ENCODE measurements at places on chromosomes 5 and 9.

DNA sequence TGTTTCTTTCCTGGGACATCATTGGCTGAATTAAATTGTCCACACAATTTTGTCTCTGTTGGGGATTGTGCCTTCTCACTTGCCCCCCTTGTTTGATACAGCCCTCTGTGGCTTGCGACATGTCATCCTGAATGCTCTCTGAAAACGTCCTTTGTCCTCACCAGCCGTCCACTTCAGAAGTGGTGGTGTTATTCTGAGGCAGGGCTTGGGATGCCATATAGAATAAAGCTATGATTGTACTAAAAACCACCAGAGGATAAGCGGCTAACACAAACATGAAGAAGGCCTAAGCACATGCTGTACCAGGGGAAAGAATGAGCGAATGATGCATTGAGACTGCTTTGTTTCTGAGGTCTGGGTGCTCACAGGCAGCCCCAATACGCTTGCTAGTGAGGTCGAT is 3.5 kb upstream of the SNX30 start:
- DNase-seq: no peak

- no peak for DNase-seq
These were observed 140.8 kb upstream of the LMX1B start for GRCh38 chr9:126472948-126473298.

DNA sequence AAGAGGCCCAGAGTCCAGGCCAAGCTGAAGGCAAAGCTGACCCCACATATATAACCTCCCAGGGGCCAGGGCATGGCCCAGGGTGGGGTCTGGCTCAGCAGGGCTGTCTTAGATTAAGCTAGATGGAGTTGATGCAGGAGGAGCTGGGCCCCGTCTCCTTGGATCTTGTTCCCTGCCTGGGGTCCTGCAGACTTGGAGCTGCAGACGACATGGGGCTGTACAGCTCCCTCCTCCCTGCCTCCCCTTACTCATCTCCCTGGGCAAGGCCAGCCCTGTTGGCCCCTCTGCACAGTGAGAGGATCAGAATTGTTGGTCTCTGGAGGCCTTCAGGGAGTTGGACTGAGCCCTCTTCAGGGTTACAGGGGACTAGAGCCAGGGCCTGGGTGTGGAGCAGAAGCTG is 134.9 kb downstream of the RGS3 start:
- no peak for DNase-seq

- no peak for DNase-seq
These were observed 7.3 kb downstream of the FOXI1 start for GRCh38 chr5:170112876-170113521.

DNA sequence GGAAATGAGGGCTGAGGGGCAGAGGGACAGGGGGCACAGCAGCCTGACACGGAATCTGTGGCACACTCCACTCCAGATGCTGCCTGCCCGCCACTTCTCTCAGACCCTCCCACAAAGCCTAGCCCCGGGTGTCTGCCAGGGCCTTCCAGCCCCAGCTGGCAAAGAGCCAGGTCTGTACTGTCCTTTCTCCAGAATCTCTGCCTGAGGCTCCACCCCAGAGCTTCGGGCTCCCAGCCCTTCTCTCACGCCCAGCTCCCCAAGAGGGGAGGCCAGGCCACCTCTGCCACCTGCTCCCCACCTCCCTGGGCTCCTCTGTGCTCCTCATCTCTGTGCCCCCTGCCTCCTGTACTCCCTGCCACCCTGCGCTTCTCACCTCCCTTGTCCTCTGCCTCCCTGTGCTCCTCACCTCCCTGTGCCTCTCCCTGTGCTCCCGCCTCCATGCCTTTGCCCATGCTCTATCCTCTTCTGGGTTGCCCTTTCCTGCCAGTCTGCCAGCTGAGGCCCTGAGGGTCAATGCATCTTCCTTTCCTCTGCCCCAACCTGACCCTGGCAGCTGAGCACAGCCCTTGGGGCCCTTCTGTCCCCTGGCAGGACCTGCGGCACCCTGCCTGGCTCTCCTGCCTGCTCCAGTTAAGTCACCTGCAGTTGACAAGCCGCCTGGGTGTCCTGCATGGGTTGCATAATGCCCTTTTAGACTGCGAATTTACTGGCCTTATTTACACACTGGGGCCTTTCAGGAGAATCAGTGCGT is 36.4 kb downstream of the RASGEF1C start:
- no peak for DNase-seq

DNA sequence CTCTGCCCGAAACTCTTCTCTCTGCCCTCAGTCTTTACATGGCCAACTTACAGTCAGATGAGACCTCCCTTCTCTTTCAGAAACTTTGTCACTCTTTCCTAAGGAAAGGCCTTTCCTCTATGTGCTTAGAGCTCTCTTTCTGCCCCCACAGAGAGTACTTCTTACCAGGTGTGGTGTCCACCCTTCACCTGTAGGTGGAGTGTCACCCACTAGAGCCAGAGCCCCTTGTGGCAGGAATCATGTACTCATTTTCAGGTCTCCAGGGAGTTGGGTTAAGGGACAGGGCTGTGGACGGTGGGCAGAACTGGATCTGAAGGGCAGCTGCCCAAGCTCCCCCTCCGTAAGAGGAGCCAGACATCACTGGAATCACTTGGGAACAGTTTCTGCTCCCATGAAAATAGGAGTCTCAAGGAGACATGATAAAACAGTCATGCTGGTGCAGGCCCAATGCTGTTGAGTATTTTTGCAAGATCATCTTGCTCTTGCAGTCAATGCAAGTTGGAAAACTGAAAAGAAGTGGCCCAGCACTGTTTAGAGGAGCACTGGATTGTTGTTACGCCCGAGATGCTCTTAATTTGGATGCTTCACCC is 436.7 kb downstream of the ZSWIM6 start:
- DNase-seq: no peak

- no peak for DNase-seq
These were observed 19.9 kb downstream of the ERBIN start for GRCh38 chr5:65946198-65946745.

GRCh38 chr5:148953711-148954110 is 109.2 kb downstream of the SH3TC2 start:
- no peak for DNase-seq

- no peak for DNase-seq
These were observed 22.3 kb downstream of the WWC1 start for GRCh38 chr5:168313596-168314204.

DNA sequence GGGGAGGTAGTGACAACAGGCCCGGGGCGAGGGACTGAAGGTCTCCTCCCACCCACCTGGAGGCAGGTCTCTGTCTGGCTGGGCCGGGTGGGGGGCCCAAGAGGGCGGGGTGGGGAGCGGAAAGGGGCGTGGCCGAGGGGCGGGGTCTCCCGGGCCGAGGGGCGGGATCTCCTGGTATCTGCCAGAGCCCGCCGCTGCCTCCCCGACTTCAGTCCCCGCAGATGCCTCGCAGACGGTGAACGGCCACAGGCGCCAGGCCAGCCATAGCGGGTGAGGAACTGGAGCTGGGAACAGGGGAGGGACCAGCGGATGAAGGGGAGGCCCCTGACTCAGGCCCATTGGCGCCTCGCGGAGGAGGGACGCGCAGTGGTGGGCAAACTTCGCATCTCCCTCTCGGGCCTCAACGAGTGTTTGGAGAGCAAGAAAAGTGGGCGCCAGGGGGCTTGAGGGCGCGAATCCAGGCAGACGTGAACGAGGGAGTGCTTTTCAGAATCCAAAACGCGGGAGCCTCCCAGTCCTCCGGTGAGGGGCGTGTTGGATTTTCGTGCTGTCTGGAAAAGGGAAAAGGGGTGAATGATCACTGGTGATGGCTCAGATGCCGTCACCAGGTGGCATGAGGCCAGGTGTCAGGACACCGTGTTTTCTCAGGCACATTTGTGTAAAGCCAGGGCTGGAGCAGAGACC is at the start of gene ADGRD2:
TSS of gene ADGRD2 (plus strand) at position 211 of the 684 bp plus-strand sequence. CDS start 1,216 bp downstream, outside the sequence.
- no peak for DNase-seq
